T-helper 2 cell (primary cell): ENCODE measurements at places on chromosomes 5 and 9.

- no peak for DNase-seq
Observed at GRCh38 chr9:4828761-4829160, 36.0 kb downstream of the RCL1 start.

DNA sequence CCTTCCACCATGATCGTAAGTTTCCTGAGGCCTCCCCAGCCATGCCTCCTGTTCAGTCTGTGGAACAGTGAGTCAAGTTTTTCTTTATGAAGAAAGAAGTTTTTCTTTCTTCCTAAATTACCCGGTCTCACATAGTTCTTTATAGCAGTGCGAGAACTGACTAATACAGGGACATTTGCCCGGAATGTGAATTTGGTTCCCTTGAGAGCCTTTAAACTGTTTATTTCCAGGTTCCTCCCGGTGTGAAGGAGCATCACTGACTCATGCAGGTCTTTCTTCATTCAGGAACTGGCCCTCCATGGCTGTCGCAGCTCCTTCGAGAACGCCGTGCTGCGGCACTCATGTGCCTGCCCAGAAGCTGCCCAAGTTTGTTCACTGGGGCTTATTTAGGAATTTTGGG is 87.7 kb downstream of the PTCH1 start:
- no peak for DNase-seq

DNA sequence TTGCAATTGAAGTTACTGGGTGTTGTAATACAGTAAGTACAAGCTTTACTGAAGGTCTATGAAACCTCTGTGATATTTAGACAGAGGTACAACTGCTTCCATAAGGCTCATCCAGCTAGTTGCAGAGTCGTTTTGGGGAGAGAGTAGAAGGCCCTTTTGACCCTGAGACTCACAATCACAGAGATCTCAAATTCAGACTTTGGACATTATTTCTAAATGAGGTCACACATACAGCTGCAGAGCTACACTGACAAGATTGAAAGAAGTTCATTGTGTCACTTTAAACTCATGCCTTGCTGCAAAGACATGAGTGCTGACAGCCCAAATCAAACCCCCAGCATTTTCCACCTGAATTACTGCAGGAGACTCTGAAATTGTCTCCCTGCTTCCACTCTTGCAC is 205.9 kb upstream of the TMEM161B start:
- DNase-seq, result no peak

DNA sequence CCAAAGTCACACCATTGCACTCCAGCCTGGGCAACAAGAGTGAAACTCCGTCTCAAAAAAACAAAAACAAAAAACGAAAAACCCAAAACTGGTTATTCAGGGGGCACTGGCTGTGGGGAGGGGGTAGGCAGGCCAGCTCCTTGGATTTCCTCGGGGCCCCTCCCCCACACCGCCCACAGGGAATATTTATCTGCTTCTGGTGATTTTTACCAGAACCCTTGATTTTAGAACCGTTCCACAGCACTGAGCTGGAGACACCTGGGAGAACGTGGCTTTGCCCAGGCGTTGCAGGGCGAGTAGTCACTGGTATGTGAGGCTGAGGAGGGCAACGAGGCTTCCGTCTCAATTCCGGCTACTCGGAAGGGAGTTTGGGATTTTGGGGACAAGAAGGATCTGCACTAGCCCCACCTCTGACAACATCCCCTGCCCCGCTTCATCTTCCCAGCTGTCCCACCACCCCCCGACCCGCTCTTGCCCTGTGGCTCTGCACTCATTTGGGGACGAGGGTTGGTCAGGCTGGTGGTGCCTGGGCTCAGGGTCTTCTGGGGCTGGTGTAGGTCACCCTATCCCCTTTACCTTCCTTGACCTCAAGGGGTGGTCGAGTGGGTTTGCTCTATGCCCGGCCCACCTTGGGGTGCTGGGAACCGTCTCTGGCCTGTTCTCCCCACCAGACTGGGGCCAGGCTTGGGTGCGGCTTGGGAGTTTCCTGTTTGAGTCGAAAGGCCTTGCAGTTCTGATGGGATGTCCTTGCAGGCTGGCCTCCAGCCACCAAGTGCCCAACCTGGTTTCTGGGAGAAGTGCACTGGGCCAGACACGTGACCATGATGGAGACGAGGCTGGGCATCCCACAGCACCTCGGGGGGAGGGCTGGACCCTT is 3.5 kb downstream of the AHRR start:
- no peak for DNase-seq

- DNase-seq, result no peak
Observed at GRCh38 chr5:132467287-132467984, 23.1 kb downstream of the IRF1 start.

DNA sequence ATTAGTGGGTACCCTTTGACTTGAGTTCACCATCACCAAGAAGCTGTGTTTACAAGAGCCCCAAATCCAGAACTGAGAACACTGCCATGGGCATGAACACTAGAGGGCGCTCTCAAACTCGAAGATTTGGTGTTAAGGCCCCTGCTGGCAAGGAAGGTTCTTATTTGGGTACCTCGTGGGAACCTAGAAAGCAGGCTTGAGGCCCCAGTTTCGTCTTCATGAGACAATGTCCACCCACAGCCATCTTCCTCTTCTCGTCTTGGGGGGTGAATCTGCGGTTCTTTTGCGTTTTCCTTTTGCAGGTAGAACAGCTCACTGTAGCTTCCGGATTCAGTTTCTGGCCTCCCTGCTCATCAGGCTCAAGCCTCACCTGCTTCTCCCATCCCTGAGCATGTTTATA is 184.0 kb downstream of the SEMA5A start:
- DNase-seq, result no peak

DNA sequence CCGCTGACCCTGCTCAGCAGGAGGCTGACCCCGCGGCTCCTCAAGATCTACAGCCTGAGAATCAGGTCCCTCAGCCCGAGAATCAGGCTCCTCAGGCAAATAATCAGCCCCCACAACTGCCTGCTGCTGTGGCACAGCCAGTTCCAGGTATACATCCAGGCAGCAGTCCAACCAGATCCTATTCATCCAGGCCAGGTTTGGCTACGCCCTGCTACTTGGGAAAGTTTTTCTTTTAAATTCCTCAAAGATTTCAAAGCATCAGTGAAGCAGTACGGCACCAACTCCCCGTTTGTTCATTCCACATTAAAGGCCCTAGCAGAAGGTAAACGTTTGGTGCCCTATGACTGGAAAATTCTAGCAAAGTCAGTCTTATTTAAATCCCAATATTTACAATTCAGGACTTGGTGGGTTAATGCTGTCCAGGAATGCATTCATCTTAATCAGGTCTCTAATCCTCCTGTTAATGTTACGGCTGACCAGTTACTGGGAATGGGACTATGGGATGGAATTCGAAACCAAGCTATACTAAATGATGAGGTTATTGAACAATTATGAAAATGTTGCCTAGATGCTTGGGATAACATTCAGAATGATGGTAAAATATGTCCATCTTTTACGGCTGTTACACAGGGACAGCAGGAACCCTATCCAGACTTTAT is 102.3 kb downstream of the SYK start:
- no peak for DNase-seq

DNA sequence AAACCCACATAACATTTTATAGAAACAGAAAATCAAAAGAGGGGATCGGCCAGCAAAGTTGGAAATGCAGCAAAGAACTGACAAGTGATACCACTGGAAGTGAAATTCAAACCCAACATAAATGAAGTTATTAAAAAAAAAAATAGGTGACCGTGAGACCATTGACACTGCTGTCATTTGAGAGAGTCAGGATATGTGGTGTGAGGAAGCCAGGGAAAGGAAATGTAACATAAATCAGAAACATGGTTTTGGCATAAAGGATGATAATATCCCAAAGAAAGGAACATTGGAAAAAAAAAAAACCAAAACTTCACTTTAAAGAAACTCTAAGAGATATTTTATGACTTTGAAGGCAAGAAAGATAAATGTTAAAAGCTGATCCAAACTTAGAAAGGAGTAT is 312.4 kb upstream of the PIK3R1 start:
- DNase-seq, result no peak

DNA sequence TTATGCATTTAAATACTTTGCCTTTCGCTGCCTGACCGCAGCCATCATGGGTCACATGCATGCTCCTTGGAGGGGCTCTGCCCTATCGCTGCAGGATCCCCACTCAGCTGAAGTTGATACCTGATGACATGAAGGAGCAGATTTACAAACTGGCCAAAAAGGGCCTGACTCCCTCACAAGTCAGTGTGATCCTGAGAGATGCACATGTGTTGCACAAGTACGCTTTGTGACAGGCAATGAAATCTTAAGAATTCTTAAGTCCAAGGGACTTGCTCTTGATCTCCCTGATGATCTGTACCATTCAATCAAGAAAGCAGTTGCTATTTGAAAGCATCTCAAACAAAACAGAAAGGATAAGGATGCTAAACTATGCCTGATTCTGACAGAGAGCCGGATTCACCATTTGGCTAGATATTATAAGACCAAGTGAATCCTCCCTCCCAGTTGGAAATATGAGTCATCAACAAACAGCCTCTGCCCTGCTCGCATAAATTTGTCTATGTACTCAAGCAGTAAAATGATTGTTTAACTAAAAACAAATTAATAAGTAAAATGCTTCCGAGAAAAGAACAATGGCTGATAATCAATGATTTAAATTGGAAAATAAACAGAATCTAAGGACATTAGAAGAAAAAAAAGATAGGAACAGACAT is 41.6 kb upstream of the PPP2CA start:
- no peak for DNase-seq

- peak; percentile 63 for DNase-seq
Observed at GRCh38 chr5:109656829-109657228, 32.9 kb upstream of the MAN2A1 start.

DNA sequence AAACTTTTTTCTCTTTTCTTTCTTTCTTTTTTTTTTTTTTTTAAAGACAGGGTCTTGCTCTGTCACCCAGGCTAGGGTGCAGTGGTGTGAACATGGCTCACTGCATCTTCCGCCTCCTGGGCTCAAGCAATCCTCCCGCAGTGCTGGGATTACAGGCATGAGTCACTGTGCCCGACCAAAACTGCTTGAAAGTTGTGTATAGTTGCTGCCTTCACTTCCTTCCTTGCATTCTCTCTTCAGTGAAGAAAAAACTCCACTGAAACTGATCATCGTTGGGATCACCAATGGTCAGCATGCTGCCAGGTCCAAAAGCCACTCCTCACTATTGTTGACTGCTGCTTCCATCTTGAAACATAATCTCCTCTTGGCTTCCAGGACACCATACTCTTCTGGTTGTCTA is 66.6 kb upstream of the CTNNA1 start:
- no peak for DNase-seq

- no peak for DNase-seq
Observed at GRCh38 chr9:125694478-125694877, 12.5 kb downstream of the MAPKAP1 start.

GRCh38 chr9:121852651-121853616 is 201.5 kb downstream of the DAB2IP start:
- DNase-seq, result no peak

DNA sequence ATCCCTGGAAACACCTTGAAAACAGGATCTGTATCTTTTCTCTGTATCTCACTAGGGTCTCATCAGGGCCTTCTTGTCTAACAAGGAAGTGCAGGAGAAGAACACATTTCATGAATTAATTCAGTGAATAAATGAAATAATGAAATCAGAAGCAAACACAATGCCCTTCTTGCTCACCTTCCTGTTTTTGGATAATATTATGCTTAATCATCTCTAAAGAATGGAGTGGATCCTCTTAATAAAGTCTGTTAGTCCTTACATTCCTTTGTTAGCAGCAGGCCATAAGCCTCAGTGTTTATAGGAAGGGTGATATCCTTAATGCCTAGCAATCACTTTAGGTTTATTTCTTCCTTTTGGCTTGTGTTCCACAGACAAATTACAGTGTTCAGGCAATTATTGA is 837.1 kb upstream of the SEMA6A start:
- DNase-seq, result no peak

DNA sequence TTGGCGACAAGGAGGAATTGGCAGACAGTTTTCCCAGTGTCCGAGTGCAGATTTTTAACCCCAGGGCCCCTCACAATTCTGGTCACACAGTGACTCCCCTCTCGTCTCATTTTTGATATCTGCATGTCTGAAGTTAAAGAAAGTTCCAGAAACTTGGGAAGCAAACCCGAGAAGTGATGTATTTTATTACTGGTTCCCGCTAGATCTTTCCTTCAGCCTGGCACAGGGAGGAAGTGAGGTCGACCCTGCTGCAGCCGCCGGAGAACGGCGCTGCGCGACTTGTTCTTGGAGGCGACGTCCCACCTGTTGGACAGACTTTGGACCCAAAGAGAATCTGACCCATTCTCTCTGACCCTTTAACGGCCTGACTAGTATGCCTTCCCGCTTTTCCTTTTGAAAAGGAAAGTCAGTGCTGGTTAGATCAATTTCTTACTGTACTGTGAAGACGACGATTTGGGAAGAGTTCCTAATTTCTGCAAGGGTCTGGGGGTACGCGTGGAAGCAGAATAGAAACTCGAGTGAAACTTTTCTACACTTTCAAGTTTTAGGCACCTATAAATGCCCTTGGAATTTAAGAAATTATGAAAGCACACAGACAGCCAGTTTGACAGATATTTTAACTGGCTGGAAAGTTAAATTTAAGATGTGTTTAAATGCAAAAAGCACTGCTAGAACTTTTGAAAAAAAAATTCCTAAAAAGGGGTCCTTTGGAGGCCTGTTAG is 744 bp downstream of the OTULIN start:
- peak; percentile 39 for DNase-seq

DNA sequence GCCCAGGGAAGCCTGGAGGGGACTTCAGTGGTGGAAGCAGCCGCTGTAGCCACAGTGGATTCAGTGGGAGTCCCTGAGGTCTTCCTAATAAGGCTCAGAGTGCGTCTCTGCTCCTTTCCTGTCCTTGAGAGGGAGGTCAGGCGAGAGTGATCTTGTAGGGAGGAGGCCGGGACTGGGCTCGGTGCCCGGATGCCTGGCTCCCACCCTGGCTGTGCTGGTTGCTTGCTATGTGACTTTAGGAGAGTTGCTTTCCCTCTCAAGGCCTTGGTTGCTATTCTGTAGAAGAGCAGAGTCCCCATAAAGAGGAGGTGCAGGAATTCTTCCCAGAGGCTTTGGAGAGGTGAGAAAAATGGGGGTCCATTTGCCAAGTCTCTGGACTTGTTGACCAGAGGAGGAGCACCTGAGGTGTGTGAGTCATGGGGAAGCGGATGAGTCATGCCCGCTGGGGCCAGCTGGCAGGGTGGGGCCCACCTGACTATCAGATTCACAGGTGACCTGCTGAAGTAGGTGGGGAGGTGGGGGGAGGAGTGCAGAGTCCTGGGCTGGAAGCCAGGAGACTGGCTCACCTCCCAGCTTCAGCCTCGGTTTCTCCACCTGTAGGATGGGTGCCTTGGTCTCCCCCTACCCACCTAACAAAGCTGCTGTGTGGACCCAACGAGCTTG is 13.8 kb downstream of the GSN start:
- DNase-seq, result no peak

GRCh38 chr5:159332800-159333544 is 2.7 kb upstream of the IL12B start:
- DNase-seq, result no peak

- DNase-seq, result peak; percentile 38
Observed at GRCh38 chr9:128689293-128689774, 312 bp downstream of the SET start.

- no peak for DNase-seq
Observed at GRCh38 chr9:106503759-106504158, 359.2 kb upstream of the ZNF462 start.
